ENCODE measurements at places on chromosomes 2 and 18.

DNA sequence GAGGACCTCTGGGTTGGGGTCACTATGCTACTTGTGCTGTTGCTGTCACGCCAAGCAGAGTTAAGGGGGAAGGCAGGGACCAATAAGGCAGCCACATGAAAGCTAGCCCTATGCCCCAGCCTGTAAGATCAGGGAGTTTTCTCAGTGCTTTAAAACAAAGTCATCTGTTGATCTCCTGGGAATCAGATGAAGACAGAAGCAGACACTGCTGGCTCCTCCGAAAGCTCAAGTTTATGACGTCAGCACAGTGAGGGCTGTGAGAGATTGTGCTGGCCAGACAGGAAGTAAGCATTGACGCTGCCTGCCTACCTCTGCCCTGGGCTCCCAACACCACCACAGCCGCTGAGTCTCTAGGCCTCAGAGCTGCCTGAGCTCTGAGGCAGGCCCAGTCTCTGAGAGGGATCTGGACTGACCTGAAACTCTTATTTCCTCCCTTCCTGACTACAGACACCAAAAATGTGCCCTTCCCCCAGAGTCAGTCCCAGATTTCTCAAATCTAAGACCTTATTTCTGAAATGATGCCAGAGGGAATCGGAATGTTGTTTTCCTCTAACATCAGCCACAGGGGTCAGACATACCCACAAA, 118.1 kb upstream of the EPAS1 start:
- no peak for DNase-seq

DNA sequence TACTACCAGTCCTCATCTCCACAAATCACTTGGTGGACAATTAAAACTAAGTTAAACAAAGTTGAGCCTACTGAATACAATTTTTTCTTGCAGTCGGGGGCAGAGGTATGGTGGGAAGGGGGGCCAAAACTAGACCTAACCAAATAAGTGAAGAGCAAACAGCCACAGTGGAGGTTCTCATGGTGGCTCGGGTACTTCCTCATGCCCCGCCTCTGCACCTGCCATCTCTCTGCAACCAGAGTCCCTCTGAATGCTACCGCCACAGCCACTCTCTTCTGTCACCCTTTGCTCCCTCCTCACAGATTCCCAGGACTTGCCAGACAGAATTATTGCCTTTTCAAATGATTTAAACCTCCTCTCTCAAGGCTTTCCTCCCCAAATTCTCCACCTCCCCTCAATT, 204.2 kb downstream of the TMEM247 start:
- DNase-seq: no peak

DNA sequence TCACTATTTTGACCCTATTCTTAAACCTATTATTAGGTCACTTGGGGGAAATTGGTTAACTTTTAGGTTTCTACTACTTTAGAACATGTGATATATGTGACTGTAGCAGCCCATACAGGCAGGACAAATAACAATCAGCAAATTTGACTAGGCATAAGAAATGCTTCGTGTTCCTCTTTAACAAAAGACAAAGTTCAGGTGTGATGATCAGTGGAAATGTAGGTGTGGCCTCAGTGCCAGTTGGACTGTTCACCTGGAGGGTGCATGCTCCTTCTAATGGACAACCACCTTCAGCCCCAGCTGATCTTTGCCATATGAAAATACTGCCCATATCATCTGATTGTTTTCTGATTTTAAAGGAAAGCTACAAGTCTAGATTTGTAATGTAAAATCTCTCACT, 6.4 kb downstream of the PDK1 start:
- no peak for DNase-seq

DNA sequence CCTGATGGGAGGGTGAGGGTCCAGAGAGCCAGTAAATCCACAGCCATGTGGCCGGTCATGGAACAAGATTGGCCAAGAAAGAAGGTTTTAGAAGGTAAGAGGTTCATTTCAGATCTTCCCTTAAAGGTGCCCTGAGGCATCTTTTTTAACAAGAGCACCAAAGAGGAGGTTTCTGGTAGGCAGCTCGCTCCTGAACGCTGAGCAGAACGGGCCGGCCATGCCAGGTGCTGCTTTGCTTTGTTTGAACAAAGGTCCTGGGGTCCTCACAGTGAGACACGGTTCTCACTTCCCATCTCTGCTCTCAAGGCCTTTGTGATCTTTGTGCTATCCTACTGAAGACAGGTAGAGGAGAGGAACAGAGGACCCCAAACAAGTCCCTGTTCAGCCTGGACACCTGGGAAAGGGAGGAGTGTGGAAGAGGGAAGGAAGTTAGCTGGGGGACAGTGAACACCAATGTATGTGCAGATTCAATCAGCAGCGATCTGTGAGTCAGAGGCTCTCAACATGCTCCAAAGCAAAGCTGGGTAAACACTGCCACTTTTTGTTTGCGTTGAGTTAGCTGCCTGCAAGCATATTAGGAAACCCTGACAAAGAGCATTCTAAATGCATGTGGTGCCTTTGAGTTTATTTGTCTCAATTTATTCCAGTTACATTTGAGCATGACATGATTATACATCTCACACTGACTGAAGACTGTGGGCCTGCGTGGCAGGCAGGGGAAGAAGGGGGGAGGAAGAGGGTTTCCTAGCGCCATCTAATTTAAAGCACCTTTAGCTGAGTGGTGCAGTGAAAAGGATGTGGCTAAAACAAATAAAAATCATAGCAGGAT, 102.4 kb downstream of the ASB1 start:
- no peak for DNase-seq

GRCh38 chr2:111030260-111030891, 90.3 kb upstream of the BCL2L11 start:
- DNase-seq: no peak

- DNase-seq: no peak
These were observed at the start of gene FSIP2 for GRCh38 chr2:185738679-185739472. TSS of gene FSIP2 (plus strand) at chr2:185738804. CDS start at chr2:185738895, 91 bp downstream.

DNA sequence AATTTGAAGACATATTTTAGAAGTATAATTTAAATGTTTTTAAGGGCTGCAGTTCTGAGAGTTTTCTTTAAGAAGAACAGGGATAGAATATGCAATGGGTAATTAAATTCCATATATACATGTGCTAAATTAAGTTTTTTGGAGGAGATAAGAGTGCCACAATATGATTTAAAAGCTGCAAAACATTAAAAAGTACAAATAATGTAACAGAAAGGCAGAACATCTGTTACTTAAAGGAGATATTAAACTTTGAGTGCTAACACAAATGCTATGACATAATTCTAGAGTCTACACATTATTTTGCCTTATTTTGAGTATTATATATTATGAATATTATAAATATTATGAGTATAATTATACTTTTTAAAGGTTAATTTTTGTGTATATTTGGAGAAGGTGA, 102.4 kb downstream of the PARD3B start:
- no peak for DNase-seq

DNA sequence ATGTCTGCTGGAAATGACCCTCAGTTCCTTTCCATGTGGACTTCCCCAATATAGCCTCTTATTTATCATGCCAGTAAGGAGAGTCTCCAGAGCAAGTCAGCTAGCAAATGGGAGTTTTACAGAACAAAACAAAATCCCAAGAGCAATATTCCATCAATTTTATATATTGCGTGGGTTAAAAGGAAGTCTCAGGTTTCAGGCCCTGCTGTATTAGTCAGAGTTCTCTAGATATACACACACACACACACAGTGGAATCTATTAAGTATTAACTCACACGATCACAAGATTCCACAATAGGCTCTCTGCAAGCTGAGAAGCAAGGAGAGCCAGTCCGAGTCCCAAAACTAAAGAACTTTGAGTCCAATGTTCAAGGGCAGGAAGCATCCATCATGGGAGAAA, 102.8 kb upstream of the MAP2 start:
- no peak for DNase-seq

- DNase-seq: no peak
These were observed 93.7 kb upstream of the MCFD2 start for GRCh38 chr2:47009253-47009767.

DNA sequence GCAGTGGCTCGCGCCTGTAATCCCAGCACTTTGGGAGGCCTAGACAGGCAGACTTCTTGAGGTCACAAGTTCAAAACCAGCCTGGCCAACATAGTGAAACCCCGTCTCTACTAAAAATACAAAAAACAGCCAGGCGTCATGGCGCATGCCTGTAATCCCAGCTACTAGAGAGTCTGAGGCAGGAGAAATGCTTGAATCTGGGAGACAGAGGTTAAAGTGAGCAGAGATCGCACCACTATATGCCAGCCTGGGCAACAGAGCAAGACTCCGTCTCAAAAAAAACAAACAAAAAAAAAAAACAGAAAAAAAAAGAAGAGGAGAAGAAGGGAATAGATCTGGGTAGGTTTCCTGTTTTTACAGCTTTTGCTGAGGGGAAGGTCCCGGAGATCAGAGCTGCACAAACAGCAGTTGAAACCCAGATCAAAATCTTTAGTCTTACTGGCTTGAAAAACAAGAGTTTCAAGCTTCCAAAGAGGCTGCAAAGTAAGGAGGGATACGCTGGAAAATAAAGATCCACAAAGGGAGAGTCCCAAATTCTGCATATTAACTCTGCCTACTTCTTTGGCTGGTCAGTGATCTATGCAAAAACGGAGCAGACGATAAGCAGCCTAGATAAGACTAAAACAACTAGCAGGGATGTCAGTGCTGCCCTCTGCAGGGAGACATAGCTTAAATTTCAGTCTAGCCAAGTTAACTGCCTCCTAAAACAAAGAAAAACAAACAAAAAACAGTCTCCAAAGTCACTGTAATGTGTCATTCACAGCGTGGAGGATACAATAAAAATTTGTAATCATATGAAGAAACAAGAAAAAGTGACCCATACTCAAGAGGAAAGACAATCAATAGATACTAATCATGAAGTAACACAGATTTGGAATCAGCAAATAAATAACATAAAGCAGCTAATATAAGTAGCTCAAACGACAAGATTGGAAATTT, 74.1 kb downstream of the TLK1 start:
- no peak for DNase-seq

GRCh38 chr2:45844796-45845457, 193.5 kb downstream of the PRKCE start:
- DNase-seq: no peak

- no peak for DNase-seq
These were observed 2.9 kb upstream of the ARPC2 start for GRCh38 chr2:218214116-218214515.

- no peak for DNase-seq
These were observed 32.6 kb upstream of the SP3 start for GRCh38 chr2:173997753-173998152.

GRCh38 chr2:240893363-240893844, 2.6 kb downstream of the MAB21L4 start:
- DNase-seq: no peak

GRCh38 chr2:179619947-179620467, 241.4 kb downstream of the ZNF385B start:
- no peak for DNase-seq

- no peak for DNase-seq
These were observed 117.9 kb downstream of the TANC1 start for GRCh38 chr2:159086342-159086741.

DNA sequence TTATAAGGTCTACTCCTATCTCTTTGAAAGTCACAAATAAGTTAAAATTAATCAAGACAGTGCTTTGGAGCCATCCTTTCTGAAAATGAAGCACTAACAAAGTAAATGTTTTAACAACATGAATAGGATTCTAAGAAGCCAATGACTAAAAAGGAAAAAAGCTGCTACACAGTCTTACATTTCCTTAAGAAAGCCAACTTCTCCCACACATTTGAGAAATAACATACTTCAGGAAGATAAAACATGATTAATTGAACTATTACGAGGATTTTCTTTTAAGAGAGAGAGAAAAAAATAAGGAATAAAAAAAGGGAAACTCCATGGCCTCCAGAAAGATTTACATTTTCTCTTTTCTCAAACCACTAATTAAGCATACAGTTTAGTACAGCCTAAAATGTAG, 113.1 kb downstream of the GCA start:
- no peak for DNase-seq

- DNase-seq: no peak
These were observed 126.3 kb upstream of the OSR1 start for GRCh38 chr2:19484736-19485135.

DNA sequence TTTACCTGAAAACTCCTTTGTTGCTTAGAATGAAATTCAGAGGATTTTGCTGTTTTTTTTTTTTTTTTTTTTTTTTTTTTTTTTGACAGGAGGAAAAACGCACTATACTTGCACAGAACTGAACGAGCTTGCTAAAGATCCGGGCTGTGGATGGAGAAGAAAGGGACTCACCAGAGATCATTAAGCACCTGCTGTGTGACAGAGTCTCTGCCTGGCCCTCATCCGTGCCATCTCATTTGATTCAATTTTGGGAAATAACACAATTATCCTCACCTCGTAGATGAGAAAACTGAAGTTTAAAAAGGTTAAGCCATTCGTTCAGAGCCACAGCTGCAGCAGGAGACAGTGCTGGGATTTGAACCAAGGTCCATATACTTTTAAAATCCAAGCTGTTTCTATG, 775.4 kb upstream of the ID2 start:
- DNase-seq: no peak

DNA sequence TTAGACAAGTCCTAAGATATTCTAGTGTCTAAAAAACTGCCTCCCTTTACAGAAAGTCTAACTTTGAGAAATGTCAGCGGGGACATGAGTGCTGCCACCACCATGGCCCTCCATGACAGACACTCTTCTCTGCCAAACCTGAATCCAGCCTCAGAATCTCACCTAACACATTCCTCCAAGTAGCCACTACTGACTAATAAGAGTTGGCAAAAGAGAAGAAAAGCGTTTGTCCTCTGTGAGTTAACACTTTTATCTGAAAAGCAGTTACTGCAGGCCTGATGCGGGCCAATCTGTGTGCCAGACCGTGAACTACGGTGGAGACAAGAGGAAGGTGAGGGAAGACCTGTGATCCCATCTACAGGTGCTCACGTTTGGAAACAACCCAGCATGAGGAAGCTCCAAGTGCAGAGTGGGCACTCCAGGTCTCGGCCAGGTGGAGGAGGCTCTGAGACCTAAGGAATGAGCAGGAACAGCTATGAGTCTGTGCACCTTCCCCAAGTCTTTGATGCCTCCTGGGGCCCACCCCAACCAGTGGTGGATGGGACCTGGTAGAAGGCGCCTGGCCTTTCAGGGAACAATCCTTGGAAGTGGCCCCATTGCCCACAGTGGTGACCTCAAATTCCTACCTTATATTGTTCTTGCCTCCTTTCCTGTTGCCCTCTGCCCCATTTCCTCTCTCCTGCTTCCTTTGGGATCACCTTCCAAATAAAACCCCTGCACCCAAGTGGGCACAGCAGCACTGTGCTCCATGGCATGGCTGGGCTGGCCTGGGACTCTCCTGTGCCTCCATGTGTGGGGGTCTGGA, 91.6 kb downstream of the BIN1 start:
- no peak for DNase-seq

GRCh38 chr2:187541086-187542085, 12.8 kb downstream of the TFPI start:
- no peak for DNase-seq
